ENCODE measurements at places on chromosomes 3 and 15.

GRCh38 chr15:42152196-42152920, 4.1 kb downstream of the PLA2G4F start:
- DNase-seq = no peak

DNA sequence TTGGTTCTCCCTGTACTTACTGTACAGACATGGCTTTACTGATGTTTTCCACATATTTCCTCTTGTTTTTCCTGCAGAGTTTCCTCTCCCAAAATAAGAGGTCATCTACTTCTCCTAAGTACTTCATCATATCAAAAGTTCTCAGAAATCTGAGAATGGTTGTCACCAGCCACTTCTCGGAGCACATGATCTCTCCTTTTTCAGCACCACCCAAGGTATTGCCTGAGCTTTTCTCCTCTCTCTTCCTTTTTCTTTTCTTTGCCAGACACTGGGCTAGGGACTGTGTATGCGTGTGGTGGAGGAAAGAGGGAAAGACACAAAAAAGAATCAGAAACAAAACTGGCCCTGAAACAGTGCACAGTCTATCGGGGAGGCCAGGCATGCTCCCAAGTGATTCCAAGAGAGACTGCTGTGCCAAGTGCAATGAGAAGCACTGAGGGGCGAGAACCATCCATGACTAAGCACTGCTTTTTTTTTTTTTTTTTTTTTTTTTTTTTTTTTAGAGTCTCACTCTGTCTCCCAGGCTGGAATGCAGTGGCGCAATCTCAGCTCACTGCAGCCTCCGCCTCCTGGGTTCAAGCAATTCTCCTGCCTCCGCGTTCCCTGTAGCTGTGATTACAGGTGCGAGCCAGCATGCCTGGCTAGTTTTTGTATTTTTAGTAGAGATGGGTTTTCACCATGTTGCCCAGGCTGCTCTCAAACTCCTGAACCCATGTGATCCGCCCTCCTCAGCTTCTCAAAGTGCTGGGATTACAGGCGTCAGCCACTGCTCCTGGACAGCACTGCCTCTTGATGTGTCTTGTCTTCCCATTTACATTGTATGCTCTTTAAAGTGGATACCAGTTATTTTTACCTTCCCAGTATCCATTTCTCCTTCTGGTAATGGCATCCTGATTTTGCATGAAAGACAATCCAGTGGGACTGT, 194.0 kb upstream of the FEZF2 start:
- no peak for DNase-seq

GRCh38 chr15:31034152-31034551, 42.7 kb upstream of the MTMR10 start:
- no peak for DNase-seq

GRCh38 chr3:172786036-172786435, 35.5 kb downstream of the ECT2 start:
- no peak for DNase-seq

- DNase-seq = no peak
These were observed 48.7 kb upstream of the CRTC3 start for GRCh38 chr15:90481023-90481422.

GRCh38 chr3:36635731-36636130, 128.6 kb downstream of the DCLK3 start:
- no peak for DNase-seq

GRCh38 chr15:51621155-51621765, 1.3 kb downstream of the DMXL2 start:
- DNase-seq = no peak

DNA sequence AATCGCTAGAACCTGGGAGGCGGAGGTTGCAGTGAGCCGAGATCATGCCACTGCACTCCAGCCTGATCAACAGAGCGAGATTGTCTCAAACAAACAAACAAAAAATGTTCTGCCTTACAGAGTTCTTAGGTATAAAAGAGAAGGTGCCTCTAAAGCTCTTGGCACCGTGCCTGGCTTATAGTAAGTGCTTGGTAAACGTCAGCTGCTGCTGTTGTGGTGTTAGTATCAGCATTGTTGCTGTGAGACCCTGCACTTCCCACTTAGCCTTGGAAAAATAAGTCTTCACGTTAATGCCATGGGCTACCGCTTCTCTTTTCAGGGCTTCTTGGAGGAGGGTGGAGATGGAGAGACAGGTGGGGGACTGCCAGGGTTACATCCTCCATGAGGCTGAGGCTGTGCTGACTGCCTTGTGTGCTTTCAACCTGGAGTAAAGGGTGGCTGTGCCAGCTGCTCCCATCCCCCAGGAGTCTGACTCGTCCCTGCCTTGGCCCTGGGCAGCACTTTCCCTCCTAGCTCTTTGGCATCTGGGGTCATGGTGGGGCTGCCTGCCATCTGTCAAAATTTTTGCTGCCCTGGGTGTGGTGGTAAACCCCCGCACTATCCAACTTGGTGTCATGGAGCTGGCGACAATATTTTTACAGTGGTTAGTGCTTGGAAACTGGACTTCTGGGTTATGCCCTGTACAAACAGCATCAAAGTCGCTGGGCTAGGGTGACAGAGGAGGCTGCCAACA, 17.8 kb downstream of the FLNB start:
- no peak for DNase-seq

GRCh38 chr3:126835472-126836219, 131.6 kb downstream of the CHCHD6 start:
- no peak for DNase-seq
